Kidney capillary endothelial cell (primary cell): ENCODE measurements at places on chromosomes 16 and 17.

DNA sequence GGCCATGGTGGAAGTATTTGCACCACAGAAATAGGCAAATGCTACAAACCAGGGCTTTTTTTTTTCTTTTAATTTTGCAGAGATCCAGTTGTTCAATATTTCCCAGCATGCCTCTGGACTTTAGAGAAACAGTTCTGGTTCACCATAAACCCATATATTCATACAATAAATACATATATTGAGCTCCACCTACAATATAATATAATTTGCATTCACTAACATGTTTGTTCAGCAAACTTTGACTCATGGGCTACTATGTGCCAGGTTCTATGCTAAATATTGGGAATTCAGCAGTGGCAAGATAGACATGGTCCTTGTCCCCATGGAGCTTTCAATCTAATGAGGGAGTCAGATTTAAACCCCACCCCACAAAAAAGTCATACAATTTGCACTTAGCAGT, 3.2 kb downstream of the TMEM114 start:
- no peak for DNase-seq

GRCh38 chr16:69618307-69618706, 52.5 kb downstream of the NFAT5 start:
- DNase-seq = no peak

DNA sequence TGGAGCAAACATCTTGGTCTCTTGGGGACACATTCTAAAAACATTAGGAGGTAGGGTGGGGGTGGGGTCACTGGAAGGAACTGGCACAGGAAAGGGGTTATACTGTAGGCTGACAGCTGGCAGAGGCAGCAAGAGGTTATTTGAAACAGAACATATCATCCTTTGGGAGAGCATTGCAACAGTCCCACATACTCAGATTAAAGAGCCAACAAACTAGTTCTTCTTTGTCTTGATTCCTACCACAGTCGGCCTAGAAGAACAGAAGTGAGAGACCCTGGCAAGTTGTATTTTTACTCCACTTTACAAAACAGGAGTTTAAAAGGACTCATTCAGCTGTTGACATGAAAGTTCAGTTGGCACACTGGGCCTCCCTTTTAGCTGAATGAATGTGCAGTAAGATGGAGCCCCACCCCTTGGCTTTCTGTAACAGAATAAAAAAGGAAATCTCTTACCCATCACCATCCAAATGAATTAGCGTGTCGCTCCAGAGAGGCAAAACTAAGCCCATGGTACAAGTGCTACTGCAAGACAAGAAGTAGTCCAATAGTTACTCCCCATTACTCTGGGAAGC, 54.6 kb upstream of the CORO6 start:
- no peak for DNase-seq

DNA sequence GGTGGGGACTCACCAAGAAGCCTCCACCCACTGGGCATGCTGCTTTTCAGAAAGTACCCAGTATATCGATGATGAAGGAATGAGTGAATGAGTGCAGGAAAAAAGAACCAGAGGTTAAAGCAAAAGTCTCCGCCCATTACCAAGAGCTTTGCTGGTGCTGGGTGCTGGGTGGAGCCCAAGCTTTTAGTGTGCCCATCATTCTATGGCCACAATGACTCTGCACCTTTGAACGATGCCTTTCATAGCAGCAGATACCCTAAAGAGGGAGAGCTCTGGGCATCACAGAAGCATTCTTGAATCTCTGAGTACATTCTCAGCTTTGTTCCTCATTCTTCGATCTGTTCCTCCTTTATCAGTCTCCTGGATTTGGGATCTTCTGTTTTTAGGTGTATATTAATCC, 450.7 kb upstream of the CCL2 start:
- DNase-seq = no peak

- DNase-seq = no peak
These were observed 2.0 kb upstream of the KRT13 start for GRCh38 chr17:41507315-41507880.

DNA sequence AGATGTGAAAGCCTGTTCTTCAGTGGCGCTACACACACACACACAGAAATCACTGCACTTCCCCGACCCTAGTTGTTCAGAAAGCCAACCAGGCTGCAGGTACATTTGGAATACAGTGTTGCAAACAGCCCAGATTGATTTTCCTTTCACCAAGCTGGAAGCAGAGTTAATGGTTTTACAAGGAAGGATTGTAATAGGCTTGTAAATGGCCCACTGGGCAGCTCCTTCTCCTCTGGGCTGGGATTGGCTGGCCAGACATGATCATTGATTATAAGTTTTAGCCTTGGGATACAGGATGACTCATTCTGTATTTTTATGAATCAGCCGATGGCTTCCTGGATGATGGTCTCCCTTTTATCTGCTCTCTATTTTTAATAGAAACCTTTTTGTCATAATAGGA, 2.5 kb downstream of the VAT1L start:
- DNase-seq = no peak

DNA sequence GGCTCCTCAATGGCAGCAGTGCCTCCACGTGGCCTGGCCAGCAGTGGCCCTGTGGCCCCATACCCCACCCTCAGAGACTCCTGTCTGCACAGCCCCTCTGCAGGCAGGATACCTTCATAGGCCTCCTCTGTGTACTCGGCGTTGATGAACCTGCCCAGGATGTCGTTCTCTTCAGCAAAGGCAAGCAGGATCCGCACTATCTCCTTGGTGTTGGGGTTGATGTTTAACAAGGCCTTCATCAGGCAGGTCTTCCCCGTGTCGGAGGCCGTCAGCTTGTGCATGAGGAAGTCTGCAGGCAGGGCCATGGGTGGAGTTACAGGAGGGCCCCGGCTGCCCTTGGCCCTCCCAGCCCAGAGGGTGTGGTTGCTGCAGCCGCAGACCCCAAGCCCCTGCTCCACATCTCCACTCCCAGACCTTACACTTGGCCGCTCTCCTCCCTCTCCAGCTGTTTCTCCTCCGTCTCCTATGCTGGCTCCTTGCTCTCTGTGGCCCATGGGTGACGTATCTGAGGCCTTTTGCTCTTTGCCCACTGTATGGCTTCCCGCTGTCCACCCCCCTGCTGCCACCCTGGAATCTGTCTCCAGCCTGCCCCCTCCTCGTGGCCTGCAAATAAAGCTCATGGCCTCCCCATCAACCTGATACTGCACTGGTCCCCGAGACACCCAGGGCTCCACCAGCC, 15.1 kb downstream of the TRPV3 start:
- DNase-seq = no peak

- no peak for DNase-seq
These were observed 19.2 kb downstream of the ATP6V0D1 start for GRCh38 chr16:67461600-67462278.

GRCh38 chr17:7853691-7854038, 1.2 kb upstream of the TMEM88 start:
- DNase-seq = peak; percentile 15

DNA sequence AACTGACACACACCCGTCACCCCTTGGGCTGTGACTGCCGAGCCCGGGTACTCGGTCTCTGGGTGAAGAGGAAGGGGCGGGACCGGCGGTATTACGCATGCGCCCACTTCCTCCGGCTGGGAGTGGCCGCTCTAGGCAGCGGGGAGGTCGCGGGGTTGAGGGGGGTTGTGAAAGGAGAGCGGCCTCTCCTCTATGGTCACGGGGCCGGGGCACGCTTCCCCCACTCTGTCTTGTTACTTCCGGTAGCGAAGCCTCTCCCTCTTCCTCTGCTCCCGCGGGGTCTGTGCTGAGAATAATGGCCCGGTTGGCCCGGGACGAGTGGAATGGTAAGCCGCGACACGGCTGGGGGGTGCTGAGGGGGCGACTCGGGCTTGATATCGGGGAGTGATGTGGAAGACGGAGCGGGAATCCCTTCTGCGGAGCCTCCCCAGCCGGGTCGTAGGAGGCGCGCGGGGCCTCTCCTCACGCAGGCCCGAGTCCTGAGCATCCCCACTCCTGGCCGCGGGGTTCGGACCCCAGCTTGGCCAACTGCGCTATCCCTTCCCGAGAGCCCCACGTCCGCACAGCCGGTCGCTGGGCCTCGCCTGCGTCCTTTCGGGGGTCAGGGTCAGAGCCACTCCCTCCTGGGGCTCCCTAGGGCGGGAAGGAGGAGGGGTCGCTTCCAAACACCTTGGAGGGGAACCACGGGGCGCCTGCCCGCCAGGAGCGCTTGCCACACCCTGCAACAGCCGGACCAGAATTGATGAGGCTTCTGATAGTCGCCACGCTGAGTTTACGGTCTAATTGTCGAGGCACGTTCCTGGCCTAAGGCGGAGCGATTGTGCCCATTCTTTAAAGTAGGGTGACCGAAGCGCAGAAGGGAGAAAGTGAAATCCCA, at the start of gene BFAR:
BFAR (plus strand) TSS at position 259 of the 877 bp plus-strand sequence. CDS start 11,396 bp downstream, outside the sequence.
- peak; percentile 98 for DNase-seq

- peak; percentile 34 for DNase-seq
These were observed 6.9 kb upstream of the ACTG1 start for GRCh38 chr17:81519284-81520020.

DNA sequence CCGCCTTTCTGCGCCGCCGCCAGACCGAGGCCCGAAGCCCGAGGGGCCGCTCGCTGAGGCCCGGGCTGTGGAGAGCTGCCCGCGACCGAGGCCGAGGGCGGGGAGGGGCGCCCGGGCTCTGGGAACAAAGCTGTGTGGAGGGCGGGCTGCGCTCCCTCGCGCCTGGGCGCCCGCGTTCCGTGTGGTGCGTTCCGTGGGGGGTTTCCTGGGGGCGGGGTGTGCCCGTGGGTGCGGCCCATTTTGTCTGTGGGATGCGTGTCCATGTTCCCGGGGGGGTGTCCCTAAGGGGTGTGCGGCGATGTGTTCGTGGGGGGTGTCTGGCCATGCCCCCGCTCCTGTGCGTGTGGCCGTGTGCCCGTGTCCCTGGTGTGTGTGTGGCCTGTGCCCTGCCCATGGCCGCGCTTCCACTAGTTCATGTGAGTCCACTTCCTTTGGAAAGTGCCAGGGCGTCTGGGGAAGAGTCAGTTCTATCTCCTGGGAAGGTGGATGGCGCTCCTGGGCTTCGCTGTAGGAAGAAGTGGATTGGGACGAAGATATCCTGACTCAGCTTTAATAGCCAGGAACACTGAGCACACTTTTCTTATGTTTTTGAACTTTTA, 520 bp downstream of the JPT2 start:
- DNase-seq = peak; percentile 15

- no peak for DNase-seq
These were observed 472 bp upstream of the NME2 start for GRCh38 chr17:51165680-51166197.
